GM23338 (cell line): ENCODE measurements at places on chromosomes 13 and 19.
A peak's percentile ranks its signal among the peaks of the same experiment; 100 is the strongest.

GRCh38 chr13:53513226-53513625 lies 484.6 kb downstream of the OLFM4 start:
- DNase-seq: peak; percentile 6
- no peak overlapping the region for H3K4me3 ChIP-seq
- no peaks in the 10 kb centered on the region for H3K27me3 ChIP-seq
- H3K27ac ChIP-seq: no peak overlapping the region
- H3K4me1 ChIP-seq: peaks cover 27% of the 10 kb centered on the region

GRCh38 chr19:9535934-9536333 lies 2.5 kb downstream of the ZNF426 start:
- no peak for DNase-seq
- H3K4me1 ChIP-seq: 0 out of 2 replicates have a peak, but pooled peaks cover 3% of the 10 kb centered on the region
- H3K4me3 ChIP-seq: no peak overlapping the region
- peaks cover 55% of the 10 kb centered on the region for H3K36me3 ChIP-seq
- no peak overlapping the region for H3K27ac ChIP-seq

DNA sequence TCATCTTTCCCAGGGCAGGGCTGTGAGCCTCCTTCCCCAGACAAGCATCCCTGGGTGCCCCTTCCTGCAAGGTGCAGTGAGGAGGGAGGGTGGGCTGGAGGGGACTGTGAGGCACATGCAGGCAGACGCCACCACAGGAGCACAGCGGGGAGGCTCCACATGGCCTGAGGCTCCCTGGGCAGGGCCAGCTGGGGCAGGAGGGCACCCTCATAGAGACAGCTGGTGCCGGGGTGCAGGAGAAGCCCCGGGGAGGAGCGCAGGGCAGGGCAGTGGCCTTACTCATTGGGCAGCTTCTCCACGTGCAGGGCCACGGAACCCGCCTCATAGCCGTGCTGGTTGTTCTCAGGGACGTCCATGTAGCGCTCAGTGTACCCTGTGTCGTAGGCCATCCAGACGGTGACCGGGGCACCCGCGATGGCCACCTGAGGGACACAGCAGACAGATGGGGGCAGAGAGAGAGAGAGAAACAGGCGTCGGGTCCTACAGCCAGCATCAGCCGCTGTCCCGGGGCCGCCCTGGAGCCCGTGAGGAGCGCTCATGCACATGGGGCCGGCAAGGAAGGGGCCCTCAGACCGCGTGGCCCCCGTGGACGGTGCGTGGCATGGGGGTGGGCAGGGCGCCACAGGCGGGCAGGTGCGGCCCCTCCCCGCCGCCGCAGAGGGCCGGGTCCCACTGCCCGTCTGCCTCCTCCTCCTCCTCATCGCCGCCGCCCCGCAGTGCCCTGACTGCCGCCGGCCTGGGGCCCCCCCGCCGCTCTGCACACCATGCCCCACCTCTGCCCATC lies 12.5 kb upstream of the MYDGF start:
- H3K27me3 ChIP-seq: no peaks in the 10 kb centered on the region
- H3K36me3 ChIP-seq: peaks cover 3% of the 10 kb centered on the region; the same call in 1 of the 2 replicates
- no peak for DNase-seq
- no peak overlapping the region for H3K27ac ChIP-seq
- H3K4me3 ChIP-seq: no peak overlapping the region

- no peaks in the 10 kb centered on the region for H3K4me1 ChIP-seq
- H3K4me3 ChIP-seq: no peak overlapping the region
- DNase-seq: no peak
- no peak overlapping the region for H3K27ac ChIP-seq
- no peaks in the 10 kb centered on the region for H3K36me3 ChIP-seq
These were observed 157.5 kb upstream of the ZNF536 start for GRCh38 chr19:30214651-30215051.

DNA sequence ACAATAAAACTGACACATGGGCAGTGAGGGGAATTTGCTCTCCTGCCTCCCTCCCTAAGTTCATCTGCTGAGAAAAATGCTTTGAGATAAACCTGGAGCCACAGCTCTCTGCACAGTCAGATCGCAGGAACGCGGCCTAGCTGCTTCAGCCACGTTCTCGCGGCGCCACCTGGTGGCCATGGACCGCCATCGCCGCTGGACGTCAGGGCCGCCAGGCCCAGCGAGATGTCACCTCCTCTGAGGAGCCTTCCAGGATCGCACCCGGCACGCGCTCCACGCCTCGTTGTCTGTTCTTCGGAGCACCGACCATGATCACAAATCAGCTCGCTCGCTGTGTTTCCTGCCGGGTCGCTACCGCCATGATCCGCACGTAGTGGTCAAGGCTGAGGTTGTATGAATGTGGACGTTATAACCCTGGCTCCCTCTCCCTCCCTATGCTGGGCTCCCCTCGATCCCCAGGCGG lies 20.6 kb upstream of the USP29 start:
- H3K27ac ChIP-seq: no peak overlapping the region
- no peak overlapping the region for H3K4me3 ChIP-seq
- peak; percentile 74 for DNase-seq
- H3K4me1 ChIP-seq: no peaks in the 10 kb centered on the region
- H3K27me3 ChIP-seq: no peaks in the 10 kb centered on the region

GRCh38 chr13:93477238-93477637 lies 250.6 kb downstream of the GPC6 start:
- H3K4me3 ChIP-seq: no peak overlapping the region
- no peak overlapping the region for H3K27ac ChIP-seq
- H3K27me3 ChIP-seq: no peaks in the 10 kb centered on the region
- H3K4me1 ChIP-seq: peaks cover 12% of the 10 kb centered on the region

DNA sequence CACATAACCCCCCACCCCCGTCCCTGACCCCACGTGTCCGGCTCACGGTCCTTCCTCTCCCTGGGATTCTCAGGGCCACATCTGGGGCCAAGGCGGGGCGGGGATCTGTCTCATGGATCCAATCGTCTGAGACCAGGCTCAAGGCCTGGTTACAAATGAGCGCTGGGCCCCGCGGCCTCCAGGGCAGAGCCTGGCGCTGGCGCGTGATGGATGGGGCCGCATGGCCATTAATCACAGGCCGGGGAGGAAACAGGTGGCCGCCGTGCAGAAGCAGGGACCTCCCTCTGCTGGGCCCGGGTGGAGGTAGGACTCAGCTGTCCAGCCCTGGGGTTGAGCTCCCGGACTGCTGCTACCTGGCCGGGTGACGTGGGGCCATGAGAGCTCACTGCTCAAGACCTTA lies 5.8 kb upstream of the TLE5 start:
- no peaks in the 10 kb centered on the region for H3K27me3 ChIP-seq
- no peak overlapping the region for H3K27ac ChIP-seq
- H3K4me3 ChIP-seq: no peak overlapping the region
- no peaks in the 10 kb centered on the region for H3K36me3 ChIP-seq
- peaks cover 8% of the 10 kb centered on the region; the same call in 1 of the 2 replicates for H3K4me1 ChIP-seq
- DNase-seq: no peak

DNA sequence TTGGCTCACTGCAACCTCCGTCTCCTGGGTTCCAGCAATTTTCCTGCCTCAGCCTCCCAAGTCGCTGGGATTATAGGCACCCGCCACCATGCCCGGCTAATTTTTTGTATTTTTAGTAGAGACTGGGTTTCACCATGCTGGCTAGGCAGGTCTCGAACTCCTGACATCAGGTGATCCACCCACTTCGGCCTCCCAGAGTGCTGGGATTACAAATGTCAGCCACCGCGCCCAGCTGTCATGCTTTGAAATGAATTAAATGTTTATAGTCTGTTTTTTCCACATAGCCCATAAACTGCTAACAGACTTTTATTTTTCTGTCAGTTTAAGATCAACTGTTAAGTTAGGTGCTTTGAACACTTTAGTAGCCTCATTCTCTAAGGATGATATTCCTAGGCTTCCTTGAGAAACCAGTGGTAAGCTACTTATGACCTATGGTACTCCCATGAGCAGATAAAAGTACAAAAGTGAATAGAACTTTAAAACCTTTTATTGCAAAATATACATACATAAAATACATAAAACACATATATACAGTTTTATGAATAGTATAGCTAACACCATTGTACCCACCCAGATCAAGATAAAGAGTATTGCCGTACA lies 13.6 kb downstream of the TPP2 start:
- no peaks in the 10 kb centered on the region for H3K27me3 ChIP-seq
- H3K4me3 ChIP-seq: no peak overlapping the region
- no peak for DNase-seq
- H3K4me1 ChIP-seq: no peaks in the 10 kb centered on the region
- no peak overlapping the region for H3K27ac ChIP-seq
- H3K36me3 ChIP-seq: peaks cover 37% of the 10 kb centered on the region

DNA sequence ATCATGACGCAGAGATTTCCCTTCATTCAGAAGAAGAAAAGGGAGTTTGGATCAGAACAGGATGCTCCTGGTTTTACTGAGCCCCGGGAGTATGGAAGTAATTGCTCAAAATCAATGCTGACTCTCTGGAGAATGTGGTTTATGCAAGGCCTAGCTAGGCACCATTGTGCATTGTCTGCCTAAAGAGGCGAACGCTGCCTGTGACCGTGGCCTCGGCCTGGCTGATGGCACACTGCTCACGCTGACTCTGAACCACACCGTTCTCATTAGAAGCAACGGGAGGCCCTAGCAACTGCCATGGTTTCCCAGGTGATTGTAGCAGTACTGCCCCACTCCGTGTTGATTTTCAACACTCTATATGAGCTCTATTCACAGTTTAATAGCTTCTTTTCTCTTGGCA lies 41.7 kb upstream of the UBL3 start:
- no peak overlapping the region; the same call in 1 of the 2 replicates for H3K27ac ChIP-seq
- H3K4me3 ChIP-seq: no peak overlapping the region
- H3K36me3 ChIP-seq: no peaks in the 10 kb centered on the region
- peak; percentile 33 for DNase-seq

- peaks cover 29% of the 10 kb centered on the region for H3K4me1 ChIP-seq
- peaks cover 12% of the 10 kb centered on the region; the same call in 1 of the 2 replicates for H3K27me3 ChIP-seq
- peak overlapping the region; percentile 88 for H3K27ac ChIP-seq
- peak overlapping the region; percentile 63 for H3K4me3 ChIP-seq
- peaks cover 4% of the 10 kb centered on the region; the same call in 1 of the 2 replicates for H3K36me3 ChIP-seq
- DNase-seq: no peak
These were observed 11.2 kb downstream of the EGLN2 start for GRCh38 chr19:40810160-40810559.
